Stimulated activated CD4-positive, alpha-beta T cell treated with anti-CD3 and anti-CD28 coated beads, Interleukin-4, amount 100 ng/mL, for 24 hours (primary cell): ENCODE measurements at places on chromosomes 3 and 15.

- no peak for DNase-seq
Observed at GRCh38 chr3:34534013-34534412, 735.6 kb downstream of the PDCD6IP start.

DNA sequence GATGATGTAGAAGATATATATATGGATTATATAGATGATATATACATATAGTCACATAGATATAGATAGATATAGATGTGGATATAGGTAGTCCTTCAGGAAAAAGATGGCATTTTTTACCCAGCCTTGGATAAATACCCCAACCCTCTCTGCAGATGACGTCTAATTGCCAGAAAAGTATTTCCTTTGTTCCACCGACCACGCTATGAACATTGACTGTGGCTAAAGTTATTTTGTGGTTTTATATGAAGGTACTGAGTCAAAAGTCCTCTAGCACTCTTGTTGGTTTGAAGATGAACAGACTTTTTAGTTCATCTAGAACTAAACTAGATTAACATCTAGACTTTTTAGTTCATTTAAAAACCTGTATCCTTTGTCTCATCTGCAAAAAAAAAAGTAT lies 207.7 kb downstream of the PLOD2 start:
- no peak for DNase-seq

DNA sequence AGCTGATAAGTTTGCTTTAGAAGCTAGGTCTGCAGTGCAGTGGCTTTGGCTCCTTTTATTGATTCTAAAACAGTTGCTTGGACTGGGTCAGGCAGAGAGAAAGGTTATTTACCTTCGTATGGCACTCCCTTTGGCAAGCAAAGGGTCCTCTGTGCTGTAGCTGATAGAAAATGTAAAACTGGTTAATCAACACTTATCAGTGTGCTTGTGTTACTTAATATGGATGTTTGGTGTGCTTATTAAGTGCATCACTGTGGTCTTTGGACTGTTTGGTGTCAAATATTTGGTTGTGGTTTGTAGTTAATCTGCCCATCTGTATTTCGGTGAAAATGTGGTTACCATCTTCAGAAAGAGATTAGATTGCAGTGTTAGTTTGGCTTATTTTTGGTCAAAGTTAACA lies 16.0 kb downstream of the UBE2E2 start:
- DNase-seq: no peak

DNA sequence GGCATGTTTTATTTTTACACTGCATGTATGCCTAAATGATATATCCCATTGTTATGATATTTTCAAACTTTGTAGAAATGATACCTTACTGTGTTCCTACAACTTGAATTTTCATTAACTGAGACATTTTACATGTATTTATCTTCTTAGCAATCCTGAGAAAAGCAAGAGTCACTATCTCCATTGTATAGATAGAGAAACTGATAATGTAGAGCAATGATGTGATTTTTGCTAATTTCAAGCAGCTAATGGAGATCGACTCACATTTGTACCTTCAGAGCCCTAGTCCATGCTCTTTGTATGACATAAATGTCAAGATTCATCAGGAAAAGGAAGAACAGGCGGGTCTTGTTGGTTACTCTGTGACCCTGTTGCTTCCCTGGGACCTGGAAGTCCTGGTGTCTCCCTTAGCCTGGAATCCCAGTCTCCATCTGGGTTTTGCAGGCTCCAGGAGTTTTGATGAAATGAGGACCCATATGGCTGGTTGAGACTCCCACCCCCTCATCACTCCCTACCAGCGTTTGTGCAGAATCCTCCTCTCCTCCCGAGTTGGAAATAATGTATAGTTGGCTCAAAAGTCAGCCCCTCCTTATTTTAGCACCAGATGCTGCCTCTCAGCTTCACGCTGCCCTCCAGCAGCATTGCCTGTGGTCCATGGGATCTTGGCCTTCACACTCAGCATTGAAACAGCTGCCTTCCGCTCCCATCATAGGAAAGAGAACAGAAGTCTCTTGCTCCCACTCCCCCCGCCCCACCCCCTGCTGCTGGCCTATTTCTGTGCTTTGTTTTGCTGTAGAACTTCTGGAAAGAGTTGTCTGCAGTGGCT lies 67.1 kb downstream of the APBA2 start:
- DNase-seq: no peak

- DNase-seq: no peak
Observed at GRCh38 chr3:29758108-29758433, 477.2 kb downstream of the RBMS3 start.

- no peak for DNase-seq
Observed at GRCh38 chr3:68288085-68288484, 633.7 kb upstream of the SUCLG2 start.

DNA sequence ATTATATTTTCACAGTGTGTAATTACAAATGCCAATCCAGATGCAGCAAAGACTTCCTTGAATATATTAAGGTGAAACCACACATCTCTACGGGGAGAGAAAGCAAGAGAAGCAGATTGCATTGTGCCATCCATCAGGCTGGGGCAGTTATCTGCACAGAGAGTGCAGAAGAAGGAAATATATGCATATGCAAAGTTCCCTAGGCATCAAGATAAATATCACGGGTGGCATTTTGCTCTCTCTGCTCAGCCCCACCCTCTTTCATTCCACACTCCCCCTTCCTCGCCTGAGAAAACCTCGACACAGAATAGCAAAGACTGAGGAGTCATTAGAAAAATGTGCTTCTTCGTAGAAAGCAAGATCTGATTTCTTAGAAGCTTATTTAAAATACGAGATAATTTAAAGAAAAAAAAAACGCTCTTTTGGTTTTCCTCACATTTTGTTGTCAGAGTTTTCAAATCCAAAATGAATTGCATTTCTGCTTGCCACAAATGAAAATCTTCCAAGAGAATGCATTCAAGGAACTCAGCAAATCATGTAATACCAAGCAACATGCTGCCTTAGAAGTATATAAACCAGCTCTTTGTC lies 283.2 kb upstream of the LMCD1 start:
- DNase-seq: no peak

- DNase-seq: no peak
Observed at GRCh38 chr3:11545186-11545851, 98.4 kb downstream of the VGLL4 start.

DNA sequence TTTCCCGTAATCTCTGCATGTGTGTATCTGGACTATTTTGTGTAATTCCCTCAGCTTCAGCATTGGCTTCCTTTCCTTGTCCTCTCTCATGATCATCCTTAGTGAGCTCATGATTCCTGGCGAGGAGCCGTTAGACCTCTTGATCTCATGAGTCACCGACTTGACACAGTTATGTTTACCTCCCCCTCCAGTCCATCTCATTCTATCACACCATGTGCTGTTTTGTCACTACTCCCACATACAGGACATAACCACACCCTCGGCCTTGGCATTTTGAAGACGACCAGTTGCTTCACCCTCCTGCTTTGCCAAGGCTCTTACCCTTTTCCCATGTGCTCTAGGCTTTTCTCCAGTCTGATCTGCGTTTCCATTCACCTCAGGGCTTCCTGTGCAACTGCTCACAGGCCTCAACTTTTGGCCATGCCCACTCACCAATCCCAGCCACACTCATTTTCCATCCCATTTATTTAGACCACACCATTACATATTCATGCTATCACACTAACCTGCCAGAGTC lies 41.5 kb downstream of the CP start:
- DNase-seq: no peak

DNA sequence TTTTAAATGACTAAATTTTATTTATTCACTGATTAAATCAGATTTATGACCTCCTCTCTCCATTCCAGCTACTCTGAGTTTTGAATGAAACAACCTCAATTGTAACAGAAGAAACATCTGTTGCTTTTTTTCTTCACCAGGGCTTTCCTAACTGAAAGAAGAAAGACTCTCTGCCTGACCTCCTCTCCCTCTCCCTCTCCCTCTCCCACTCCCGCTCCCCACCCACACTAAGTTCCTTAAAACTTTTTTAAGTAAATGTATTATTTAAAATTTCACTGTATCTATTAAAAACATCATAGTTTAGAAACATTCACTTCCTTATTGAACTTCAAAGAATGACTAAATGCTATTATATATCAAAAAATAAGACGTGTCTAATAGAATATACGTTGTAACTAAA lies 122.0 kb downstream of the TFDP2 start:
- DNase-seq: no peak

GRCh38 chr15:97745481-97746071 lies 214.9 kb upstream of the ARRDC4 start:
- peak; percentile 7 for DNase-seq

DNA sequence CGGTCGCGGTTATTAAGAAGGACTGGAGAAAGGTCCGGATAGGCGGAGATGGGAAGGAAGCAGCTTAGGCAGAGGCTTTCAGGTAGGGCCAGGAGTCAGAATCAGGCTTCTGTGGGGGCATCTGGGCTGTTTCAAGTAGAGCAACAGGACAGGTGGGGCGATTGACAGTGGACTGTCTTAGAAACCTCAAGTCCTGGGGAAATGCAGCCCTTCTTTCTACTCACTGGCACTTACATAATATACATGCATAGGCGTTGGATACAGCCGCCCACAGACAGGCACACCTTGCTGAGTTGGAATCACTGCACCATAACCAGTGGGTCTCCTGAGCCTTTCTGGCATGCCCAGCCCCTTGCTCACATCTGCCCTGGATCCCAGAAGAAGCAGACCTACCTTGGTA lies 730 bp downstream of the MYD88 start:
- DNase-seq: no peak

DNA sequence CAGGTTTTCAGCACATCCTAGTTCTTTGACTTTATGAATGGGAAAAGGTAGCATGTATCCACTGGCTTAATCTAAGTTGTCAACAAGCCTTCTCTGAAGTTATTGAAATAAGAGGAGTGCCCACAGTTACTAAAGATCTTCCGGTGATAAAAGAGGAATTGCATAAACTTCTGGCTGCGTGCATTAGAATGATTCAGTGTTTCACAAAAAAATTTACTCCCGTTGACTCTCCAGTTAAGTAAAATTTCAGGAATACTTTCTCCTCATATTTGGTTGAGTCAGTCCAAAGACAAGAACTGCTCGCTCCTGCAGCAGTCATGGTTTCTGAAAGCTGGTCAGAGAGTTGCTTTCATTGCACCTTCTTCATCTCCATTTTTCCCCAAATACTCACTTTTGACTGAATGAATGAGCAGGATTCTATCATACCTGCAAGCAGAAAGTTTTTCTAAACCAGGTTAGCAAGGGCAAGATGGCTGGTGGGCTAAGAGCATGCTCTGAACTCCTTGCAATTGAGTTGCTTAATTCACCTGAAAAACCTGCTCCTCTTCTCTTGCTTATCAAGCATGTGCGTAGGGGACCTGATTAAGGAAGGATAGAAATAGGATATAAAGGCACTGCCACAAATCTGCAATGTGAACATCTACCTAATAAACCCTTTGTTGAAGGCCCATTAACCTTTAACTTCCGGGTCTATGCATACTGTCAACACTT lies 64.2 kb upstream of the TIMP4 start:
- DNase-seq: no peak

GRCh38 chr3:72887343-72887704 lies 522 bp upstream of the GXYLT2 start:
- DNase-seq: no peak

GRCh38 chr15:100821327-100821726 lies 58.3 kb upstream of the ALDH1A3 start:
- no peak for DNase-seq

DNA sequence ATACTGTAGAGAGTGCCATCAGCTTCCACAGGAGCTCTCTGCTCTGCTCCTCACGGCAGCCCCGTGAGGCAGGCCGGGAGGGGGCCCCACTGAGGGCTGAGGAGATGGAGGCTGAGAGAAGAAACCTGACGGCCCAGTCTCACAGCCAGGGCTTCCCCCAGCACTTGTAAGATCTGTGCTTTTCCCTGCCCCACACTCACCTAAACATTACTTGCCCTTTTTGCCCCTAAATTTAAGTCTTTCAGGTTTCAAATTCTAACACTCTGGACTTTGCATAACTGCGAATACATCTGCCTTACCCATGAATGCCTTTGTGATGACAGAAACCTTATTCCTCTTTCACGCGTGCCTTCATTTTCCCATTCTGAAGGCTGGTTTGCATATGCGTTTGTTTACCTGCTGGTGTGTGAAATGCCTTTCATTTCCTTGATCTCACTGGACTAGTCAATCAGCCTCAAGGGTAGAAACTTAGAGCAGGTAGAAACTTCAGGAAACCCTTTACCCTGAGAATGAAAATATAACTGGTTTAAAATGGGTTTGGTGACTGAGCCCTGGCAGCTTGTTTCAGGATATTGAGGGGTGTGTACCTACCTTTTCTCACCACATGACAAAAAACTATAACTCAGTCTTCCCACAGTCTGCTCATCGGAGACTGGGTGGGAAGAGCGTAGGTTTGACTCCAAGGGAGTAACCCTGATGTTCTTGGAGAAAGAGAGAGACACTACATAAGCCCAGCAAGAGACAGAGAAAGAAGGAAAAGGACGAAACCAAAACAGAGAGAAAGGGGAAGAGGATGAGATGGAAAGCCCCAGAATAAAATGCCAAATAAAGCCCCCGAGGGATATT lies 20.1 kb downstream of the SLC12A8 start:
- no peak for DNase-seq

- DNase-seq: no peak
Observed at GRCh38 chr15:42710662-42711061, 26.3 kb downstream of the CDAN1 start.

DNA sequence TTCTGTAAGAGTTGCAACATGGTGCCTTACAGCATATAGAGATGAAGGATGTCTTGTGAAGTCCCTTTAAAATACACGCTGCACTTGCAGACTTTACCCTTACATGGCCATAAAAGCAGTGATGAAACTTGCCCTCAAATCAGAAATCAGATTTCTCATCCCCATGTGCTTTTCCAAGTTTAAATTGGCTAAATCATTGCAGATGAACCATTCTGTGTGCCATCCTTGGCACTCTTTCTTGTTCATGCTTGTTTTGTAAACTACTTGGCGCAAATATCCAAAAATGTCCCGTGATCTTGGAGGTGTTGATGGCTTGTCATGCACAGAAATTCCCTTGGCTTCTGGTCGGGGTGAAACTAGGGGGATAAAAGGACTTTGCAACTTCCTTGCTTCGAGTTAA lies 135.7 kb downstream of the LRIG1 start:
- no peak for DNase-seq

- DNase-seq: no peak
Observed at GRCh38 chr3:113247675-113248458, 36.5 kb downstream of the BOC start.

DNA sequence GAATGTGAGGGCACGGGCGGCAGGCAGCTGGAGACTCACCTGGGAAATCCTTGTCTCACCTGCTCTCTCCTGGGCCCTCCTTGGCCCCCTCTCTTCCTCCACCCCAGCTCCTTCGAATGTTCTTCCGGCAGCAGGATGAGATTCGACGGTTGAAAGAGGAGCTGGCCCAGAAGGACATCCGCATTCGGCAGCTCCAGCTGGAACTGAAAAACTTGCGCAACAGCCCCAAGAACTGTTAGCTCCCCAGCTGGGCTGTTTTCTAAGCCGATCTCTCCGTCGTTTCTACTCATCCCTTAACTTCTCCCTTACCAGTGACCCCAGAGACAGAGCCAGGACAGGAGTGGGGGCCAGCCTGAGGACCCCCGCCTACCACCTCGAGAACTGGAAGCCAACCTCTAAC lies 95.0 kb downstream of the ANP32A start:
- DNase-seq: no peak

- DNase-seq: no peak
Observed at GRCh38 chr3:38567498-38567897, 71.4 kb downstream of the EXOG start.

- DNase-seq: no peak
Observed at GRCh38 chr3:12443781-12444522, 40.3 kb upstream of the TSEN2 start.
